ELR (cell line): ENCODE measurements at places on chromosomes 4 and X.
A peak's percentile ranks its signal among the peaks of the same experiment; 100 is the strongest.

DNA sequence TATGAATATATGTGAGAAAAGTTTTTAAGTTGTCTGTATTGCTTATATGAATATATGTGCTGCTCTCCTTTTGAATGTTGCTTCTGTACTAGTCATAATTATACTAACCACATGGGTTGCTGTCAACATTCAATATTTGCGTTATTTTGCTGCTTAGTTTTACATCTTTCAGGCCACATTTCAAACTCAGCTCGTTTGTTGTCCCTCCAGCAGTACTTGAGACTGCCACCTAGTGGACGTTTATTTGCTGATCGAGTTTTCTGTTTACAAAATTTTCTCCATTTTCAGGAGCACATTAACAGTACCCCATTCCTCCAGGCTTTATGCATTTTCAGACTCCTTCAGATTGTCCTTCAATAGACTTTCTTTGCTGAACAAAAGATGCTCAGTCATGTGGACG is 75.8 kb downstream of the NUDT11 start:
- peak; percentile 35 for DNase-seq

- DNase-seq = peak; percentile 21
Measured at GRCh38 chr4:110900213-110900769, 277.4 kb upstream of the PITX2 start.

DNA sequence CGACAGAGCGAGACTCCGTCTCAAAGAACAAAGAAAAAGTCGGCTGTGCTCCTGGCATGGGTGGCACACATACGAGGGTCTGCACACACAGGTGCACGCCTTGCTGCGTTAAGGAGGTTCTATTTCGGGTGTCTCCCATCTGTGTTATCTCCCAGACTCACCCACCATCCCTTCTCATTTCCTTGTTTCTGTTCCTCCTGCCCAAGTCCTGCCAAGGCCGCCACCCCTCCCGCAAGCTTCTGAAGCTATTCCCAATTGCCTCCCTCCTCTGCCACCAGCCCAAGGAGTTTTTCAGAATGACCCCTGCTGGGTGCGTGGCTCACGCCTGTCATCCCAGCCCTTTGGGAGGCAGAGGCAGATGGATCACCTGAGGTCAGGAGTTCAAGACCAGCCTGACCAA is 6.0 kb upstream of the IL3RA start:
- no peak for DNase-seq

- DNase-seq = peak; percentile 90
Measured at GRCh38 chr4:94451695-94452475, at the start of gene PDLIM5. Gene PDLIM5, plus strand, starts transcription at chr4:94451942. Its CDS starts 3,347 bp downstream, at chr4:94455289.

GRCh38 chrX:7926914-7927258 is 327 bp downstream of the PNPLA4 start:
- no peak for DNase-seq
